ENCODE measurements at places on chromosomes 13 and 19. TPM values are rescaled to one million over a fixed set of nuclear protein-coding genes. Genes with fewer than 3 reads are reported as not detected.

DNA sequence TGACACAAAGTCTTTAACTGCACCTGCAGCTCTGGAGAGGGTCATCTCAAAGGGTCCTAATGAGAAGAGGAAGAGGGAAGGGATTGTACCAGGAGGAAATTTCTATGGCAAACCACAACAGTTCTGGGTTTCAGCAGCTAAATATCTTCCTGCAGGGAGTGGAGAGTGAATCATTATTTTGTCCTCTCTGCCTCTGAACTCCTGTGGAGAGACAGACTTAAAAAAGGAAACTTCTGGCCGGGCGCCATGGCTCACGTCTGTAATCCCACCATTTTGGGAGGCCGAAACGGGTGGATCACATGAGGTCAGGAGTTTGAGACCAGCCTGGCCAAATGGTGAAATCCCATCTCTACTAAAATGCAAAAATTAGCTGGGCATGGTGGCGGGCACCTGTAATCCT, 16.9 kb upstream of the C1QTNF9 start:
- no peak overlapping the region for H3K27ac ChIP-seq
- H3K27me3 ChIP-seq, result no peaks in the 10 kb centered on the region
- H3K4me3 ChIP-seq, result no peak overlapping the region

DNA sequence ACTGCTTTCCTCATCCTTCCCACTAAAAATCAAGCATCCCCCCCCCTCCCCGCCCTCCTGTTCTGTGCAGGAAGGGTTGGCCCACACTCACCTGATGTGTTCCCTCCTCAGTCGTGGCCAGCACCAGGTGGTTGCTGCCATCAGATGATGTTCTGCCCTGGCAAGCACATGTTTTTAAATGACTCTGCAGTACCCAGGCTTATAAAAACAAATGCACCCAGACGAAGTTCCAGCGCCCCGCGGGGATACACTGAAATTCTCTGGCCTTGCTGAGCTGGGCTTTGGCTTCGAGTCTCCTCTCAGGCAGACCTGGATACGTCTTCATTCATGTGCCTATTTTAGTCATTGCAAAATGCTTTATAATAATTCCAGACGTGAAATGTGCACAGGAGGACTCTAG, 316.3 kb downstream of the DLEU7 start:
- no peaks in the 10 kb centered on the region for H3K36me3 ChIP-seq
- no peaks in the 10 kb centered on the region for H3K27me3 ChIP-seq
- peaks cover 49% of the 10 kb centered on the region for H3K4me1 ChIP-seq
- no peak overlapping the region for H3K27ac ChIP-seq
- DNase-seq, result no peak

- no peaks in the 10 kb centered on the region for H3K27me3 ChIP-seq
- DNase-seq, result no peak
- no peak overlapping the region for H3K4me3 ChIP-seq
- H3K36me3 ChIP-seq, result peaks cover 8% of the 10 kb centered on the region
- H3K27ac ChIP-seq, result peak overlapping the region; percentile 42
Observed at GRCh38 chr19:41967054-41967783, 8.1 kb upstream of the RABAC1 start.

Gene FSD1
- total RNA-seq, result 61.3 TPM

GRCh38 chr19:38928391-38929001, 2.1 kb downstream of the SARS2 start:
- H3K4me3 ChIP-seq, result peak overlapping the region; percentile 82
- no peak for DNase-seq
- H3K27me3 ChIP-seq, result no peaks in the 10 kb centered on the region
- peaks cover 10% of the 10 kb centered on the region for H3K4me1 ChIP-seq
- H3K27ac ChIP-seq, result peak overlapping the region; percentile 31

Gene NPHS1
- 1.7 TPM for total RNA-seq

Data from WTC11 (cell line).